ENCODE measurements at places on chromosomes 7 and 10.

DNA sequence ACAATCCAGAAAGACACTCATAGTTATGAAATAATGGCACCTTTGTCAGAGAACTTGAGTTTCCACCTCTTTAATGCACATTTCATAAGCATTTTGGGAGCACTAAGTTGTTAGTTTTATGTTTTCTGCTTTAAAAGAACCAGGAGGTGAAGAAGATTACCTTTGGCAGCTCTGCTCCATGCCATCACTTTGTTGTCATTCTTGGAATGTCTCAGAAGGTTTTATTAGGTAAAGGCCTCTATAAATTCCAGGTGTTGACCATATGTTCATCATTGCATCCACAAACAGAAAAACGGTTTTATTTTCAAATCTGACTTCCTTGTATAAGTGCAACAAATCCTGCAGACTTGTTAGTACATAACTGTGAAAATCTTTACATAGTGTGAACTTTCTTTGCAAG lies 424.8 kb downstream of the MDFIC start:
- DNase-seq: no peak

- DNase-seq: no peak
These were observed 36.9 kb downstream of the GDI2 start for GRCh38 chr10:5776136-5776880.

- DNase-seq: no peak
These were observed 5.4 kb upstream of the PPP1R9A start for GRCh38 chr7:94901981-94902380.

DNA sequence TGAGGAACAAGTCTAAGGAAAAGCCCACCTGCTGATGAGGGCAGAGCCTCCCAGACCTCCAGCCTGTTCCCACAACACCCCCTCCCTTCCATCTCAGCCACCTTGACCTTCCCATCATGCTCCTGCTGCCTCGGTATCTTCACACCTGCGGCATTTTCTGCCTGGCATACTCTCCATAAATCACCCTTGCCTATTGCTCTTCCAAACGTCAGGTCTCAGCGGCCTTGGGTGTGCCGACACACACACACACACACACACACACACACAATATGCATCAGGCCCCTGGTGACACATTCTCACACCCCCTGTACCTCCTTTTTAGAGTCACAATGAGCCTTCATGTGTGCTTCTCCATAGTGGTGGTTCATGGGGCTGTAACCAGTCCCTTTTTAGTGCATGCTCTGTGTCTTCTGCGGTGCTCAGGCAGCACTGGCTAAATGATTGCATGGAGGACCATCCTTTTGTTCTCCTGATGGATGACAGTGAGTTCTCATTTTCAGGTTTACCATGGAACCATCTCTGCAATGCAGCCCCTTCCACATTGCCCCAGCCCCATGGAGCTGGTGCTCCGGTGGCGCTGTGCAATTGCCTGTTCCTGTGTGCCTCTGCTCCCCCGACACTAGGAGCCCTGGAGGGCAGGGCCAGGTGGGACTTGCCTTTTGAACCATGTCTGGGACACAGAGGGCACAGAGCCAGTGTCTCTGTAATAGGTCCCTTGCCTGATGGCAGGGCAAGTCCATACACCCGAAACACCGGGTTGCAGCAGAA lies 4.5 kb downstream of the ADIRF start:
- no peak for DNase-seq

DNA sequence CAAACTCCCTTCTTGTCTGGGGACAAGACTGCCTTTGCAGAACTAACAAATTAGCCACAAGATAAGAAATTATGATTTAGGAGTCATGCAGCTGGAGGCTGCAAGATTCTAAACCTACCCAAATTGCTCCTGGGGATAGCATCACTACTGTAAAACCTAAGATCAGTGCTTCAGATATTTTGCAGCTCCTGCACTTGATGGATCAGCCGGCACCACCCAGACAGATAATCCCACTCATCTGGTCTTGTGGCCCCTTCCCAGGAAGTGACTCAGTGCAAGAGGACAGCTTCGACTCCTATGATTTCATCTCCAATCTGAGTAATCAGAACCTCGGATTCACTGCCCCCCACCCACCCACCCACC lies 181.9 kb downstream of the AKR1D1 start:
- no peak for DNase-seq

- no peak for DNase-seq
These were observed 121.1 kb downstream of the DYNC1I1 start for GRCh38 chr7:95893484-95893883.

DNA sequence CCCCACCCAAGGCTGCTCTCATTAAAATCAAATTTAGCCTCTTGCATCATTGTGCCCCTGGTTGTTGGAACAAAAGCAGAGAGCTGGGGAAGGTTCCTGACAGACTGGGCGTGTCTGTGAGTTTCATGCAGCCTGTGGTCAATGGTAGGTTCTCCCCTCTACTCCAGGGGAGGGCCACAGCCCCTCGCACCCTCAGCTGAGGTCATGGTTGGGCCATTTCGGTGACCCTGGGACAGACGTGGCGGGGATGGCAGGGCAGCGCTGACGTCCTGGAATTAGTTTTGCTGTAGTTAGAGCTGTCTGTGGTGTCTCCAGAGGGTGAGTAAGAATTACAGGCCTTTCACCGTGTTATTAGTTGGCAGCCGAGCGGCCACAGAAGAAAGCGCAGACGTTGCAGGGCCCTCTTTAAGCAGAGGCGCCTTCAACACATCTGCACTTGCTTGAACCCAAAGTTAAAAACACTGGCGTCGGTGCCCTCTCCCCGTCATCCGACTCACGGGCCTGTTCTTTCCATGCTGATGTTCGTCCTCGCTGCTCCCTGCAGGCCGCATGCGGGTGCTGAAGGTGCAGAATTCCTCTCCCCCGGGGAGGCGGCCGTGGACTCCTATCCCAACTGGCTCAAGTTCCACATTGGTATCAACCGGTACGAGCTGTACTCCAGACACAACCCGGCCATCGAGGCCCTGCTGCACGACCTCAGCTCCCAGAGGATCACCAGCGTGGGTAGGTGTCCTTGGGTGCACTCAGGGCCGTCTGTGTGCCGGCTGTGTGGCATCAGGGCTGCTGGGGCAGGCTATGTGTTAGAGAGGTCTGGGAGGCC lies 2.8 kb downstream of the FAM20C start:
- DNase-seq: no peak

- DNase-seq: peak; percentile 35
These were observed 16.2 kb upstream of the DLD start for GRCh38 chr7:107874605-107875446.

DNA sequence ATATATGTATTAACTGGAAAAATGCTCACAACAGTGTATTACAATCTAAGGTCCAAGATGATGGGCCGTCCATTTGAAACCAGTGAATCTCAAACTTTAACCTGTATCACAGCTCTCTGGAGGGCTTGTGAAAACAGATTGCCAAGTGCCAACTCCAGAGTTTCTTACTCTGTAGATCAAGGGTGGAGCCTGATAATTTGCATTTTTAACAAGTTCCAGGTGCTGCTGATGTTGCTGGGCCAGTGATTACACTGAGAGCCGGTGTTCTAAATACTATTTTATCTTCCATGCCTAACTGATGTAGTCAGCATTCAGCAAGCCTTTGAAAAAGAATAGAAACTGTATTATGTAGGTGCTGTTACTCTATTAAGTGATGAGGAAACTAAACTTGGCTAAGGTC lies 269.9 kb upstream of the FERD3L start:
- DNase-seq: no peak

DNA sequence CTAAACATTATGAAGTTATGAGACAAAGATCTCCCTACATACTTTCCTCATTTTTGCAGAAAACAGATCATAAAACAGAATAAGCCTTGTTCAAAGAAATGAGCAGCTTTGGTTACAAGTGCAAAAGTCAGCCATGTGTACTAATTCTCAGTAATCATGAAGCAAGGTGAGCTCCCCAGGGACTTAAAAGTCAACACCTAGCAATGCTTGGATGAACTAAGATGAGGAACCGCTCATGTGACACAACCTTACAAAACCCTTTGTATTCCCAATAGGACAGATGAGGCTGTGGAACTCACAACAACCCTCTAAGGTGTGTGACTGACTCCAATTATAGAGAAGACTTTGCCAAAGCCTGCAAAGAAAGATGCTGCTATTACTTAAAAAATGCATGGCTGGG lies 154.5 kb downstream of the SLC25A13 start:
- no peak for DNase-seq

DNA sequence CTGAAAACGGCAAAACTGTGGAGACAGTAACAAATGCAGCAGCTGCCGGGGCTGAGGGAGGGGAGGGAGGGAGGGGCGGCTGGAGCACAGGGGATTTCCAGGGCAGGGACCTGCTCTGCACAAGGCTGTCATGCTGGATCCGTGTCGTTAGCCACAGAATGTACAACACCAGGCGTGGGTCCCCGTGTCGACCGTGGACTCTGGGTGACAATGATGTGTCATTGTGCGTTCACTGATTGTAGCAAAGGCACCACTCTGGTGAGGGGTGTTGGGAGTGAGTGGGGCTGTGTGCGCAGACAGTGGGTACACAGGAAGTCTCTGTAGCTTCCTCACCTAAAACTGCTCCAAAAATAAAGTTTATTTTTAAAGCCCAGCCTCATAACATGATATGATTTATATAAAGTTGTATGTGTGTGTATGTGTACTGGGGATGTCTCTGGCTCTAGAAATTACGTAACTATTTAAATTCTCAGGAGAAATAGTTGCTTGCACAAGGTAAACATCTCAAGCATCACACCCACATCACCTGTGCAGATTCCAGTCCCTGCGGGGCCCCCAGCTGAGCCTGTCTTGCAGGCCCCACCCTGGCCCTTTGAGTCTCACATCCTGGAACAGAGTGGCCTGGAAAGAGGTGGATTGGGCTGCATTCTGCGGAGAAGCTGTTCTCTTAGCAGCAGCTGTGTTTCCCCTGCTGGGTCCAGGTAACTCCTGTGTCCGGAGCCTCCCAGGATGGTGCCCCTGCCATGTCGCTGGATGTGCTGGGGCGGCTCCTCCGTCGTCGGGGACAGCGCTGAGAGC lies 135.7 kb downstream of the DYNC2I1 start:
- no peak for DNase-seq

DNA sequence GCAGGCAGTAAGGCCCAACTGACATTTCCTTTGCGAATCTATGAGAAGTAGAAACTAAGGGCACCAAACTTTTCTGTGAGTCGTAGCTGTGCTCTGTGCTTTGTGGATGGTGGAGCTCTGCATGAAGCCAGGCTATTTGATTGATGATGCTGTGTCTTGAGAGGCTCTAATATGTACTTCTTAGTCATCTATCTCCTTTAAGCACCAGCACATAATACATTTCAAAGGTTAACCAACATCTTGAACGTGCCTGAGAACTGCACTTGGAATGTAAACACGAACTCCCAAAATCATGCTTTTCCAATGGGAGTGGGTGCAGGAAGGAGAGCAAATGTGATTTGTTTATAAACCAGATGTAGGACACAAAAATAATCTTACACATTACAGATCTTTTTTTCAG lies 411.6 kb downstream of the PARD3 start:
- no peak for DNase-seq

DNA sequence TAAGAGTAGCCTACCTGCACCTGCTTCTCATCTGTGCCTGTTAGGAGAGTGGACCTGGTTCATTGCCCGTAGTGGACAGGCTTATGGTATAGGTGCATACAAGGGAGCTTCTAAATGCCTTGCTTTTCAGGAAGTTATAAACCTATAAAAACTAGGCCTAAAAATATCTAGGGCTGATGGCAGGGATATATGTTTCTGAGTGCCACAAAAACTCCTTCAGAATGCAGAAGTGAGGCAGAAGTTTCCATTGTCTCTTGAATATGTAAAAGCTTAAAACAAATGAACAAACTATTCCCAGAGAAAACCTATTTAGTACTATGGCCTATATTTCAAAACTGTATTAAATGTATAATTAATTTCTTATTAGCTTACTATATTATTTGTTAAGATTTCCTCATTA lies 91.8 kb downstream of the RNLS start:
- DNase-seq: no peak

DNA sequence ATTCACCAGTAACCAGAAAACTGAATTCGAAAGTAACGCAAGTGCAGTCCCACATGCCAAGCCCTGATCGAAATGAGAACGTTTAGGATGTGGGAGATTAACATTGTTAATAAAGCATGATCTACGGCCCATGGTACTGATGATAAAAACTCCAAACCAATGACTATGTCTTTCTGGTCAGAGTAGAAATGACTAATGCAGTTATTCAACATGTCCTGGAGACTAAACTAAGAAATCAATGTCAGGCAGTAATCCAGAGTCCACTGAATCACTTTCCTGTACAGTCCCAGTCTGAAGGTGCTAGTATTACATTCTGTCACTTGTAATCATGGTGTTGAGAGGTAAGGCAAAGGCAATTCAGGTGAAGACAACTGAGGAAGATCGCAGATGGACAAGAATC lies 14.4 kb downstream of the NPSR1 start:
- DNase-seq: no peak

DNA sequence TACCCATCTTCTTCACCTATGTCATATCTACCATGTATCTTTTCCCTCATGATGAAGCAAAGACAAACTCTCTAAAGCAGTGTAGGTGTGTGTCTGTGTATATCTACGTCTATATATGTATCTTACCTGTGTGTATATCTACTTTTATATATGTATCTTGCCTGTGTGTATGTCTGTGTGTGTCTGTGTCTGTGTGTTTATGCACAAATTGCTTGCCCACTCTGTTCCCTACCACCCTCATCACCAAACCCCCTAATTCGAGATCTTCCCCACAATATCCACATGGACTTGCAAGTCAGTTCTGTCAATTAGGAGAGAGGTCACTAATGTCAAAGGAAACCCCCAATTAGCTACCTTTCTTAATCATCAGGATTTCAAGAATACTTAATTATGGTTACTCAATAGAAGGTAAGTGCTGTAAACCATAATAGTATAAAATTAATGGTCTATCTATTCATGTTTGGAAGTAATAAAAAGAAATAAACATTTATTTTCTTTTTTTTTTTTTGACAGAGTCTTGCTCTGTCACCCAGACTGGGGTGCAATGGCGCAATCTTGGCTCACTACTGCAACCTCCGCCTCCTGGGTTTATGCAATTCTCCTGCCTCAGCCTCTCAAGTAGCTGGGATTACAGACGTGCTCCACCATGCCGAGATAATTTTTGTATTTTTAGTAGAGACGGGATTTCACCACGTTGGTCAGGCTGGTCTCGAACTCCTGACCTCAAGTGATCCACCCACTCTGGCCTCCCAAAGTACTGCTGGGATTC lies 43.6 kb downstream of the ANKRD61 start:
- DNase-seq: no peak

GRCh38 chr7:71343892-71344291 lies 211.9 kb downstream of the GALNT17 start:
- no peak for DNase-seq

DNA sequence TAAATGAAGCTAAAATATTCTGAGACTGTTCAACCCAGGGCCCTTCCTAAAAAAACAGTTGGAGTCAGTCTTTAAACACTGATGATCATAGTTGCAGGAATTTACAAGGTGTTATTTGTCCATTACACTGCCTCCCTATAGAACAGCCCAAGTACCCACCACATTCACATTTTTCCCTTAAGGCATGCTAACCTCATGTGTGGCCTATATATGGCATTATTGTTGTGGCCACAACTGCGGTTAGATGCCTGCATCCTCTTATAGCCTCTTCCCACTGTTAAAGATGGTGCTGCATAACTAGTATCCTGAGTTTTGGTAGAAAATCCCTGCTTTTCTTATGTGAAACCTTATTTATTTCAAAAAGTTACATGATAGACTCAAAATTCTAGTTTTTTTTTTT lies 287.9 kb upstream of the SEMA3A start:
- DNase-seq: no peak

GRCh38 chr10:91410638-91411371 lies 661 bp downstream of the HECTD2 start:
- no peak for DNase-seq

GRCh38 chr10:101867931-101868330 lies 24.3 kb upstream of the KCNIP2 start:
- DNase-seq: no peak

GRCh38 chr10:84156768-84157167 lies 16.8 kb upstream of the GPR15LG start:
- no peak for DNase-seq

Measured in NCI-H1930 (cell line).